Uterus (tissue), 4 donors: ENCODE measurements at places on chromosomes 16 and 17.

DNA sequence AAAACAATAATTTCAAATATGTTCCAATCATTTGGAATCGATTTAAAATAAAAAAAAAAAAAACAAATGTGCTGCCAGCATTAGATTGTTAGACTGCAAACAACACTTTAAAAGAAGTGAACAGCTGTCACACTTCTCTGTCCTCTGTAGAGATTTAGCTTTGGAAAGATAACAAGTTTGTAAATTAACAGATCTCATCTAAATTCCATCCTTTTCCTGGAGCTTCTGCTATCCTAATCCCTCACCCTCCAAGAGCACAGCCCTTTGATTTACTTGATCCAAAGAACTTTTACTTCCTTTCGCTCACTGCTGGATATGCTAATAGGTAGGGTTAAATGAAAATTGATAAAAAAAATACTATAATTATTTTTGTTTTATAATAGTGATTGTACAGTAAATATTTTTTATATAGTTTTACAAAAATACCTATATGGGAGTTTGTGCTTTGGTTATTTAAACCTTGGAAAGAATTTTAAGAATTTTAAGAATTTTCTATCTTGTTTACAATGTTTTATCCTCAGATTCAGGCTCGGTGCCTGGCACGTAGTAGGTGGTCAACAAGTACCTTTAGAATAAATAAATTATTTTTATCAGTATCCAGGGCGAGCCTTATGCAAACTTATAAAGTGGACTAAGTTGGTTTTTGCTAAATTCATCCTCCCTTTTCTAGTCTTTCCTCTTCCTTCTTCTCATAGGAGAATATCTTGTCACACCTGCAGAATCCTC, 21.6 kb downstream of the MAP2K6 start:
- no peak for DNase-seq

- DNase-seq: no peak
Measured at GRCh38 chr17:16866436-16866835, 105.5 kb downstream of the TNFRSF13B start.

DNA sequence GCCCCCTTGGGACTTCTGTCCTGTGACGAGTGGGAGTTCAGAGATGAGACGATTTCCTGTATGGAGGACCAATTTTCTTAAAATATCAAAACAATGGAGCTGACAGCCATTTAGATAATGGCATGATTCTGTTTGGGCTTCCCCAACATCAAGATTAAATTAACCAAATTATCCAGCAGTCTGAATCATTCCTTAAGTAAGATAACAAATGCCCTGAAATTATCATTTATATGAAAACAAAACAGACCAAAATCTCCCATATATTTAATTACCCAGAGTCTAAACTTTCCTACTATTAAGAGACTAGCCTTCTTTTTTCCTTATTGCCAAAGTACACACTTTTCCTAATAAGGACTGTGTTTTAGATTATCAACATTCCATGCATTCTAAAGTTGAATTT, 550.1 kb upstream of the PSMD7 start:
- DNase-seq: no peak

DNA sequence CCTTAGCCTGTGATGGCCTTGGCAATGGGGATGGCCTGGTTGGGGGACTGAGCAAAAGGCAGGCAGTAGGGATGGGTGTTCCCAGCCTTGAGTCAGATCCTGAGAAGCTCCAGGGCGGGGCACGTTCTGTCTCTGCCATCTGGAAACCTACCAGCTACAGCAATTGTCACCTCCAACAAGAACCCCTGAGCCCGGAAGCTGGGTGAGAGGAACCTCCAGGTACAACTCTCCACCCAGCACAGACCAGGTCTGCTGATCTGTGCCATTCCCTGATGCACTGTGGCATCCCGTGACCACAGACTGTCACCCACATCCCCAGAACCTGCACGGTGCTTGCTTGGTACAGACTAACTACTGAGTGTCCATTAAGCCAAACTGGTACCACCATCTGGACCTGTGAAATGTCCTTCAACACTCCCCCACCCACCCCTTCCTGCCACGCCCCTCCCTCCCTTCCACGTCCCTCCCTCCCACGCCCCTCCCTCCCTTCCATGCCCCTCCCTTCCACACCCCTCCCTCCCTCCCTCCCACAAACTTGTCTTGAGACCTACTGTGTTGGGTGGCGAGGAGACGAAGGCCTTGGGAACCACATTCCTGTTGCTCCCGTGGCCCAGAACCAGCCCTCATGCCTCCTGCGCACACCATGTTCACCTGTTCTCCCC, 16.6 kb downstream of the MYO15B start:
- no peak for DNase-seq

DNA sequence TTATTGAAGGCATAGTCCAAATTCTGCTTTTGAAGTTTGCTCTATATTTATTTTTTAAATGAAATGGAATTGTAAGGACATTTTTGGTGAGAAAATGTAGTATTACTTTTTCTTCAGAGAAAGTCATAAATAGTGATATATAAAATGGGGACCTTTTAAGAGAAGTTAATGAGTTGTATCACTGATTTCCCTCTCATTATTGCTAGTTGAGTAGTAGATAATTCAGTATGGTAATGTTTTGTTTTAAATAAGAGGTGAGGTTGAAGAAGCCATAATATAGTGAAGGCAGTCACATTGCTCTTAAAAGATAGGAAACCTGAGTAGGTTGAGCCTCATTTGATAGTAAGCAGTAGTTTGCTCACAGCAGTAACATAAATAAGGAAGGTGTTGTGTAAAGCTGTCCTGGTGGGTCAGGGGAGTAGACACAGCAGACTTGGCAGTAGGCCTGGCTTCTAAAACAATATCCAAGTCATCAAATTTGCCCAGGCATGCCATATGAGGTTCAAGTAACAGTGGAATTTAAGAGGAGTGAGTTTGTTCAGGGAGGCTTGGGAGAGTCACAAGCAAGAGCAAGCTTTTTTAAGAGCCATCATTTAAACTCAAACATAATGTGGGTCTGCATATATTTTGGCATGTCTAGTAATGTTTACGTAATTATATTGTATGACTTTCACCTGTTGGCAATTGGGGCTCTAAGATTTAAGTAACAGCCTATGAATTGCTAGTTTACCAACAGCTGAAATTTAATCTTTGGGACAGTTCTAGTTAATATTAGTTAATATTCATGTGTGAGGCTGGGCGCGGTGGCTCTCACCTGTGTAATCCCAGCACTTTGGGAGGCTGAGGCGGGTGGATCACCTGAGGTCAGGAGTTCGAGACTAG, 6.5 kb downstream of the NFATC3 start:
- DNase-seq: no peak

- peak; percentile 51 for DNase-seq
Measured at GRCh38 chr16:80948886-80949493, 57.7 kb downstream of the CMC2 start.

DNA sequence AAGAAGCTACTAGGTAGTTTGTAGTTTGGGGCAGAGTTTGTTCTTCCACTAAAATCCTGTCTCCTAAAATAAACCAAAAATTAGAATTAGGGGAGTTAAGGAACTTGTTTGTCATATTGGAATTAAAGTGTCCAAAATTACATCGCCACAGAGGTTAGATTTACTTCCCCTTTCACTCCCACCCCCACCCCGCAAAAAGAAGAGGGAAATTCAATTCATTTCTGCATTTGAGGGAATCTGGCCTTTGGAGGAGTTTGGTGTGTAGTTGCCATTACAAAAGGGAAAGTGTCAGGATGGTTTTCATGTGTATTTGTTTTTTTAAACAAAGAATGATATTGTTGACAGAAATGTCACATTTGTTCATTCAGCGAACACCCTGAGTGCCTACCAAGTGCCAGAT, 5.8 kb downstream of the TMEM97 start:
- no peak for DNase-seq

DNA sequence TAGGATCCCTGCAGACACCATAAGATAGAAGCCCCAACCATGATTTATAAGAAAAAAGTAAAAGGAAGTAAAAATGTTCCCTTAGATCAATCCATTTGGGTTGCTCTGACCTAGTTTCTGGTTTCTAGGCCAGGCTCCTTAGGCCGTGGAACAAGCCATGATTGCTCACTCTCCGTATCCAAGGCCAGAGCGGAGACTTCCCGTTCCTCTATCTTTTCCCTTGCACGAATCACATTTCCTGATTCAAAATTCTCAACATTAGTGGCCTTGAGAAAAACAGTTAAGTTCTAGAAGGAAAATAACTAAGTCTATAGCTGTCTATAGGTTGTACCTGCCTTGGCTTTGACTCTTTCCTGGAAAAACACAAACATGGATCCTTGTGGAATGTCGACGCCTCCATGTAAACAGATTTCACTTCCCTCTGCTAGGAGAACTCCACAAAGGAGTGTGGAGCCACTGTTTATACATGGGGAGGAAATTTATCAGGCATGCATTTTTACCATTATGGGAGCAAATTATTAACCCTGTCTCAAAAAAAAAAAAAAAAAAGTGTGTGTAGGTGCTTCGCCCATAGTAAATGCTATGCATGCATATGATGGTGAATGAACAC, 149.6 kb downstream of the ZFHX3 start:
- DNase-seq: no peak

DNA sequence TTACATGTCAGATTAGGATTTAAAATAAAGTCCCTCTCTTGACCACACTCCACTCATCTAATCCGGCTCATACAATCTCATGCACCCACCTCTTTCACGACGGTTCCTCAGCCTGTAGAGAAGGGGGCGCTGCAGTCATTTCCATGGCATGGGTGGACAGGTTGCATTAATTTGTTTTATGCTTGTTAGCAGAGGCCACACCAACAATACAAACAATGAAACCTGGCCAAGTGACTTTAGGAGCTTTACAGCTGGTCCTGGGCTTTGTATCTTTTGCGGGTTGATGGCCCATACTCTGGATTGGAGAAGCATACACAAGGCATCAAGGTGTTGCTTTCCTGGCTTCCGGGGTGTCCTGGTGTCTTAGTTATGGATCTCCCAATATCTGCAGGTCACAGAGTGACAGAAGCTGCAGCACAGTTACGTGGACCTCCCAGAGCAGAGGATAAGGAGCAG, 9.7 kb upstream of the SNF8 start:
- DNase-seq: no peak

DNA sequence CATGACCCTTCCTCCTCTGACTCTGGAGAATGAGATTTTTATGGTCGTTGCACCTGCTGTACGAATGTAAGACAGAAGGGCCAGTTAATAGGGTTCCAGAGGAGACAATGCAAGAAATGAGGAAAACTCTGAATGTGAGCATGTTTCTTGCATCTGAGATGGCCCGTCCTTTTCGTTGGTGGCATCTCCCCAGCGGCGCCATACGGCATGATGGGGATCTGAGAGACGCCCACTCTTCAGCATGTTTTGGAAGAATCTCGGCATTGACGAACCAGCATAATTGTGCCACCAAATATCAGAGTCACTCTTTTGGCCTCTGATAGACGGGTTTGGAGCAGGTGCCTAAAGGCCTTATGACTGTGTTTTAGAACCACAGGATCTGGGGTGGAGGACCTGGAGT, 126.5 kb upstream of the RCVRN start:
- DNase-seq: no peak

DNA sequence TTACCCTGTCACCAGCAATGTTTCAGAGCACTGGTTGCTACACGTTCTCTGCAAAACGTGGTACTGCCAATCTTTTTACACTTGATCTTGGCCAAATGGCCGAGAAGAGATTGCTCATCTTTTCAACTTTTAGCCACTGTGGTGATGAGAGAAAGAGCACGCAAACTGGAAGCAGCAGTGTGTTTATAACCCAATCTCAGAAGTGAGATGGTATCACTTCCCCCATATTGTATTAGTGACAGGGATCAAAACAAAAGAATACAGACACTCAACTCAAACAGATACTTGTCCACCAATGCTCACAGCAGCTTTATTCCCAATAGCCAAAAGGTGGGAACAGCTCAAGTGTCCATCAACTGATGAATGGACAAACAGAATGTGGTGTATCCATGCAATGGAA, 72.1 kb upstream of the FA2H start:
- no peak for DNase-seq

DNA sequence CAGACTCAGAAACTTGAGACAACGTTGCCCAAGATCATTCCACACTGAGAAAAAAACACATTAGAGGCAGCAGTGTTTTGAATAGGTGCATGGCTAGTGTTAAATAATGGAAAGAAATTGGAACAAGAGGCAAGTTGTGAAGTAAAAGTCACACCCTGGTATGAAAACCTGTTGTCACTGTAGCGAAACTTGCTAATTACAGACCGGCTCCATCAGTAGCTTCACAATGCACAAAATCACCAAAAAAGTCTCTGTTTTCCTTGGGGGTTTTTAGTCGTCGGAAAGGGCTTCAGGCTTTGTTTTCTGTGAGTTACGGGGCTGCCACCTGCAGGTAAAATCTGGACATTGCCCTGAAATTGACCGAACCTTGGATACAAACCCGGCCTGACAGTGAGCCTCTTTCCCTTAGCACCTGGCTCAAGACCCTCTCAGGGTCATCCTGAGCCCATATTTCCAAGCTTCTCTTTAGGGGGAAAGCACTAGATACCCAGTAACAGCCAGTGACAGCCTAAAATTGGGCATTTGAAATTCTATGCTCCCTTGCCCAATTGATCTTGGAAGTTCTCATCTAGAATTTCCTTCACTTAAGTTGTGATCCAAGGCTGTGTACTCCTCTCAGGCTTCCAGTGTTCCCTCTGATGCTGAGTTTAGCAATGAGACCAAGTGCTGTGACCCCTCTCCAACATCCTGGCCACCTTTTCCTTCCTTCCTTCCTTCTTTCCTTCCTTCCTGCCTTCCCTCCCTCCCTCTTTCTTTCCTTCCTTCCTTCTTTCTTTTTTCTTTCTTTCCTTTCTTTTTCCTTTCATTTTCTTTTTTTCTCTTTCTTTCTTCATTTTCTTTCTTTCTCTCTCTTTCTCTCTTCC, 7.2 kb upstream of the GRB2 start:
- peak; percentile 63 for DNase-seq

GRCh38 chr16:19842426-19843157, 42.1 kb downstream of the GPRC5B start:
- DNase-seq: no peak

DNA sequence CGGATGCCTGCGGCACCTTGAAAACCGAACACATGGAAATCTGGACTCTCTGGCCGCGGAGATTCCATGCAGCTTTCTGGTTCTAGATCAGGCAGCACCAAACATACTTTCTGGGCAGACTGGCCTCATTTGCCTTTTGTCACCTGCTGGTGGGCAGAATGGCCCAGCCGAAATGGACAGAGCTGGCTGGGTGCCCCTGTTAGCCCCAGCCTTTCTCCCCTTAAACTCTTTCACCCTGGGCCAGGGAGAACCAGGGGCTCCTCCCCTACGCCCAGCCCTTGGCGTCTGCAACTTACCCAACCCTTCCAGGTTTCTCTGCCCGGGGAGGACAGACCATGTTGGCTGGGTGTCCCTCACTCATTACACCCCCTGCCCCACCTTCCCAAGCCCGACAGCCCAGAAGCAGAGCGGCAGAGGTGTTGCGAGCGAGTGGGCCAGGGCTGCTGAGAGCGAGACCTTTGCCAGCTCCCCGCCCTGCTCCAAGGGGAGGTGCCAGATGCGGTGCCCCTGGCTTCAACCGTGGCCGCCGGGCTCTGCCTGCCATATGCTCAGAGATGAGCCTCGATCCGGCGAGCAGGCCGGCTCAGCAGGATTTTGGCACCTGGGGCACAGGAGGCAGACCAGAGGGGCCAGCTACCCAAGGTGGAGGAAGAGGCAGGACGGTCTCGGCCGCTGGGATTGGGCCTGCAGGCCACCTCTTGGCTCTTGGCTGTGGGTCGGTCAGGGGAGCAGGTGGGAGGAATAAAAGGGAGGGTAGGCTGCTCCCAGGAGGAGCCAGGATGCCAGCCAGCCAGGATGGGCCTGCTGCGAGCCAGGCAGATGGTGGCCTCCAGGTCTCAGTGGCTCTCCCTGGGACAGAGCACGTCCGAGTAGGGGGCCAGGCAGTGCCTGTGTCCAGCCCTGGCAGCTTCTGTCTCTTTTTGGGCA, 191.3 kb downstream of the NTN1 start:
- DNase-seq: no peak

GRCh38 chr16:88195911-88196465, 186.8 kb upstream of the ZNF469 start:
- no peak for DNase-seq

GRCh38 chr16:78607465-78607864, 508.0 kb downstream of the WWOX start:
- DNase-seq: peak; percentile 23
